Activated B cell treated with CpG ODN at 0.5 μM for 24 hours (primary cell): ENCODE measurements at places on chromosomes 2 and 18. TPM values are rescaled to one million over a fixed set of nuclear protein-coding genes. Genes with fewer than 3 reads are reported as not detected.

DNA sequence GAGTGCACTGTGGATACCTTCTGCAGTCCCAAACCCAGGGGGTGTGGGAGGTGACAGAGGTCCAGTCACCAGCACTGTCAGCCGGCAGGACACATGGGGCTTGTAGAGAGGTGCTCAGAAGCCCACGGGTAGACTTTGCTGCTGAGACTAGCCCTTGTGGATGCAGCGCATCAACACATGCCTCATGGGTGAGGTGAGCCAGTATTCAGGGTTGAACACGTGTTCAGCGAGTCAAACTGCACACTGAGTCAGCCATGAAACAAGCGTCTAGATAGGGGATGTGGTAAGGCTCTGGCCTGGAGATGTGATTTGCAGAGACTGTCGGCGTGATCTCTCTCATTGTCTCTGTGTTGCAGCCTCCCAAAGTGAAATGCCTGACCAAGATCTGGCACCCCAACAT lies 35.8 kb upstream of the SCLY start:
- no peak for DNase-seq

GRCh38 chr2:39991298-39991697 lies 212.2 kb upstream of the THUMPD2 start:
- DNase-seq = no peak

GRCh38 chr2:209476367-209477208 lies 52.7 kb downstream of the MAP2 start:
- DNase-seq = no peak

DNA sequence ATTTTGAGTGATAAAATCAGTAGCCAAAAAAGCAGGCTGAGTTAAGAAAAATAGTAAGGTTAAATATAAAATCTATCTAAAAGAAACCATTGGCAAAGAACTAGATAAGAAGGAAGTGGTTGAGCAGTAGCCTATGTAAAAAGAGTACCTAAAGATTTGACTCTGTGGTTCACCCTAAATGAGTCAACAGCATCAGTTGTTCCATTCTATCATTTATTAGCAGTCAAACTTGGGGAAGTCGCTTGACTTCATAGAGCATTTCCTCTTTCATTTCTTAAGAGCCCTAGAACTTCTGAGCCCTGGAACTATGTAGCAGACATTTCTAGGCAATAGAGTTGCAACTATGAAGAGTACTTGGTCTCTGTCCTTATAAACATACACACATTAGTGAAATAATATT lies 381.7 kb downstream of the NUP35 start:
- no peak for DNase-seq

DNA sequence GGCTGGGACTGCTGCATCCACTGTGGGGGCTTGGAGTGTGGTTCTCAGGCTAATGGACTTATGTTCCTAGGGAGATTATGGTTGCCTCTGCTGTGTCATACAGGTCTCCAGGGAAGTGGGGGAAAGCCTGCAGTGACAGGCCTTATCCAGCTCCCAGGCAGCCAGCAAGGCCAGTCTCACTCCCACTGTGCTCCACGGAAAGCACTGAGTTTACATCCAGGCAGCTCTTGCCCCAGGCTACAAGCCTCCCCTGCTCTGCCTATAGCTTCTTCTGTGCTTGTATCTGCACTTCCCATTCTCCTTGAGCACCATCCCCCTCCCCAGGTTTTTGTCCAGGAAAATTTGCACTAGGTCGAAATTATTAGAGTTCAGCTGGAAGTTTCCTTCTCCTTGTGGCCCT lies 231.9 kb downstream of the ZRANB3 start:
- no peak for DNase-seq

GRCh38 chr2:219469186-219469724 lies 29.4 kb upstream of the GMPPA start:
- no peak for DNase-seq

DNA sequence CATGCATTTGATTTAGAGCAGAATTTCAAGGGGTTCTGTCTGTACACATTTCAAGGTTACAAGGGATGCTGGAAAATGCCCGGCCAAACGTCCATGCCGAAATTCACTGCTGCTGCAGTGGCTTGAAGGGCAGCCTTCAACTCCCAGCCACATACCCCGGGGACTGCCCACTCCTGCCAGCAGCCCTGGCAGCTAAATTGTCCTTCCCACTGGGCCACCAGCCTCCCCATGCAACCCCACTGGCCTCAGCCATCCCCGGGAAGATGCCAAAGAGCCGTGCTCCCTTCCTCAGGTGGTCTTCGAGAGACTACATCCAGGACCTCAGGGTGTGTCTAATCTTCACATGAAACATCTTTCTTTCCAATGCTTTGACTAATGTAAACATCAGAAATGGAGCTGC lies 478.7 kb upstream of the MYT1L start:
- no peak for DNase-seq

KLHL41 gene
- 0.24 and 0.27 TPM in 2 replicates for total RNA-seq

DNA sequence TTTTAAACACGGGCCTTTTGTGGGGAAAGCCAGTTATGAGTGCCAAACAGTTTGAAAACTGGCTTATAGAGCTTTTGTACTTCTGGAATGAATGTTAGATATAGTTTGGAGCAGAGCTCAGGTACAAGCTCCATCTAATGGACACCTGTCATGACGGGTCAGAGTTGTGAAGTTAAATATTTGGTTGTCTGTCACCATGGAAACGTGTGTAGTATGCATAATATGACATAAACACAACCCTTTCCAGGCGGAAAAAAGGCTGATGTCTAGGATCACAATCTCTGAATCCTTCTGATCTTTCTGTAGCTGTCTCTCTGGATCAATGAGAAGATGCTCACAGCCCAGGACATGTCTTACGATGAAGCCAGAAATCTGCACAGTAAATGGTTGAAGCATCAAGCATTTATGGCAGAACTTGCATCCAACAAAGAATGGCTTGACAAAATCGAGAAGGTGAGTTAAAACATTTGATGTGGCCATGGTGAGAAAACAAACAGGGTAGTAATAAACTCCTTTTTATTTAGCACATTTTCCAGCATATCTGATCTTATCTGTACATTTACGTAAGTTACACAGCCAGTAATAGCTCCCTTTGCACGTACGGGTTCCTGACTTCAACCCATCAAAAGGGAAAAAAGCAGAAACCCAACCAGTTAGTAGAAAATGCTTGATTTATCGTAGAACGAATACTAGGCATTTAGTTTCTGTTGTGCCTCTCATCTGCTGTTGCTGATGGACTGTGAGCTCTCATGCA lies 80.6 kb upstream of the EML6 start:
- no peak for DNase-seq

- no peak for DNase-seq
Observed at GRCh38 chr18:69935319-69936190, 12.1 kb downstream of the CD226 start.

- DNase-seq = no peak
Observed at GRCh38 chr2:199581935-199582360, 124.2 kb upstream of the SATB2 start.

STPG4 gene
- total RNA-seq = 0.60 and 1.0 TPM in 2 replicates

DNA sequence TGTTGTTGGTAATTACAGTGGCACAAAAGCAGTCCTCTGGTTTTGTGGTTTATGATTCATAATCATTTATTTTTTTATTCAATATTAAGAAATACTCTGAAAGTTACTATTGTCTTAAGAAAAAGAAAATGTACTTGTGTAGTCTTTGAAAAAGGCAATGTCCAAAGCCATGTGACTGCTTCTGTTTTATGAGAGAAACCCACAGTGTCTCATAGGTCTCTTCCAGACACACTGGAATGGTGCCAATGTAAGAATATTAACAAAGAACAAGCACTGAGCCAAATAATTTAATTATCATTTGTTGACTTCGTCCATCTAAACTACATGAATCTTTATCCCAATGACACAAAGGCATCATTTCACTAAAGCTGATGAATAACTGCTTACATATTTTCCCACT lies 62.5 kb downstream of the RPRM start:
- no peak for DNase-seq

DNA sequence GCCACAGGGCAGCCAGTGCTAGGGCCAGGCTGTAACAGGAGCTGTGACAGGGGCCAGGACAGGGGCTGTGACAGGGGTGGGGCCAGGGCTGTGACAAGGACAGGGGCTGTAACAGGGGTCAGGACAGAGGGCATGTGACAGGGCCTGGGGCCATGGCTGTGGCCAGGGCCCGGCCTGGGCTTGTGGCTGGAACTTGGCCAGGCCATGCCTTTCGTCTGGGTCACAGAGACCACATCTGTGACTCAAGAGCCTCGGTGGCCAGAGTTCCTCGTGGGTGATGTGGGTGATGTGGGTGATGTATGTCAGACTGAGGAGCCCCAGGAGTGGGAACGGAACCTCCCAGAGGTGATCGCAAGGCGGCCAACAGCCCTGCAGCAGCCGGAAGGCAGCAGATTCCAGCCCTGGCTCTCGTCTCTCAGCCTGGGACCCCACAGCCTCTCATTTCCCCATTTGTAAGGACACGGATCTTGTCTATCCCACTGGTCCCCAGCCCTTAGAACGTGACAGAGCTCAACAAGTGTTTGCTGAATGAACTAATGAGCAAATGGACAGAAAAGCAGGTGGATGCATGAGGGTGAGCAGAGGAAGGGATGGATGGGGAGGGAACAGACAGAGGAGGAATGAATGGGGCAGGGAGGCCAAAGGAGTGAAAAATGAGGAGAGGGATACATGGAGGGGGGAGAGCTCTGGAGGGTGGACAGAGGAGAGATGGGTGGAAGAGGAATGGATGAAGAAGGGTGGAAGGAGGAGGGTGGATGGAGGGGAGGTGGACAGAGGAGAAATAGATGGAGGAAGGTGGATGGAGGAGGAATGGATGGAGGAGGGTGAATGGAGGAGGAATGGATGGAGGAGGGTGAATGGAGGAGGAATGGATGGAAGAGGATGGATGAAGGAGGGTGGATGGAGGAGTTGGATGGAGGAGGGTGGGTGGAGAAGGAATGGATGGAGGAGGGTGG lies 17.3 kb downstream of the ESPNL start:
- DNase-seq = no peak

GRCh38 chr2:67650291-67651133 lies 253.4 kb downstream of the ETAA1 start:
- DNase-seq = no peak

FOSL2 gene
- total RNA-seq = 2.7 and 3.8 TPM in 2 replicates

DNA sequence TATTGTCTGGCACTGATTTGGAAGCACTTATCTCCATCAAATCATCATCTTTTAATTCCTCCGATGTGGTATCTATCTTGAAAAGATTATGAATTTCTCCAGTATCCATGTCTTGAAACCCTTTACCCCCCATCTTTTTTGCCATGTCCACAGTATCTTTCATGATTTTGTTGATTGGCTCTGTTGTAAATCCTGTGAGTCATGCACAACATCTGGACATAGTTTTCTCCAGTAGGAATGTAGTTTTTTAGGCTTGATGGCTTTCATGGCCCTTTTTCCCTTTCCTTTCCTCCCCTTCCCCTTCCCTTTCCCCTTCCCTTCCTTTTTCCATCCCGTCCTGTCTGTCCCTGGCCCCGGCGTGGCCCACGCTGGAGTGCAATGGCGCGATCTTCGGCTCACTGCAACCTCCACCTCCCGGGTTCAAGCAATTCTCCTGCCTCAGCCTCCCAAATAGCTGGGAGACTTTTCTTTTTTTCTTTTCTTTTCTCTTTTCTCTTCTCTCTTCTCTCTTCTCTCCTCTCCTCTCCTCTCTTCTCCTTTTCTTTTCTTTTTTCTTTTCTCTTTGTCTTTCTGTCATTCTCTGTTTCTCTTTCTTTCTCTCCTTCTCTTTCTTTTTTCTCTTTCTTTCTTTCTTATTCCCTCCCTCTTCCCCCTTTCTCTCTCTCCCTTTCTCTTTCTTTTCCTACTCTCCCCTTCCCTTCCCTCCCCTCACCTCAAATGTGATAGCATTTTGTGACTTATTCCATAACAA lies 18.4 kb upstream of the ZNF638 start:
- no peak for DNase-seq

- DNase-seq = no peak
Observed at GRCh38 chr2:120508567-120509041, 162.7 kb downstream of the INHBB start.

GRCh38 chr2:217256251-217256650 lies 396.4 kb upstream of the TNP1 start:
- DNase-seq = no peak

- DNase-seq = no peak
Observed at GRCh38 chr2:138779406-138779780, 797 bp downstream of the NXPH2 start.

IL1B gene
- total RNA-seq = 0.53 and 0.71 TPM in 2 replicates

TRIM54 gene
- not detected in 2 replicates for total RNA-seq

DNA sequence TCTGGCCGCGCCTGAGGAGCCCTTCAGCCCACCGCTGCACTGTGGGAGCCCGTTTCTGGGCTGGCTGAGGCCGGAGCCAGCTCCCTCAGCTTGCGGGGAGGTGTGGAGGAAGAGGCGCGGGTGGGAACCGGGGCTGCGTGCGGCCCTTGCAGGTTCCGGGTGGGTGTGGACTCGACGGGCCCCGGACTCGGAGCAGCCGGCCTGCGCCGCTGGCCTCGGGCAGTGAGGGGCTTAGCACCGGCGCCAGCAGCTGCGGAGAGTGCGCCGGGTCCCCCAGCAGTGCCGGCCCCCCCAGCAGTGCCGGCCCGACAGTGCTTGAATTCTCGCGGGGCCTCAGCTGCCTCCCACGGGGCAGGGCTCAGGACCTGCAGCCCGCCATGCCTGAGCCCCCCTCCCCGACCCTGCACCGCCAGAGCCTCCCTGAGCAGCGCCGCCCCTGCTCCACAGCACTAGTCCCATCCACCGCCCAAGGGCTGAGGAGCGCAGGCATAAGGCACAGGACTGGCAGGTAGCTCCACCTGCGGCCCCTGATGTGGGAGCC lies 534.2 kb downstream of the ZNF804A start:
- DNase-seq = no peak

DNA sequence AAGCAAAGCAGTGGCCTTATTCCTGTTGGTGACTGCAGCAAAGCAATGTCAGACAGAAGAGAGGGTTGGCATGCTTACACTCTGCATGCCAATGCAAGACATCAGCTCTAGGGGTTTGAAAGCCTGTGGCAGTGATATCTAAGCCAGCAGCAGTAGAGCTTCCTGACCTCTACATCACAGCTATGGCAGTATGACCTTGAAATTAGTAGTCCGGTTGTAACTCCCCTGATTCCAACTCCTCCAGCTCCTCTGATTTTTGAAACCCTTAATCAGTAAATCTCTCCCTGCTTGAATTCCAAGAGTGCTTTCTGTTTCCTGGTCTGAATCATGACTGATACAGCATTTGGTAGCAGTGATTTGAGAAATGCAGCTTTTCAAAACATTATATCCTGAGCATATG lies 60.0 kb upstream of the LRP1B start:
- DNase-seq = no peak

AFF3 gene
- 228 and 271 TPM in 2 replicates for total RNA-seq

DNA sequence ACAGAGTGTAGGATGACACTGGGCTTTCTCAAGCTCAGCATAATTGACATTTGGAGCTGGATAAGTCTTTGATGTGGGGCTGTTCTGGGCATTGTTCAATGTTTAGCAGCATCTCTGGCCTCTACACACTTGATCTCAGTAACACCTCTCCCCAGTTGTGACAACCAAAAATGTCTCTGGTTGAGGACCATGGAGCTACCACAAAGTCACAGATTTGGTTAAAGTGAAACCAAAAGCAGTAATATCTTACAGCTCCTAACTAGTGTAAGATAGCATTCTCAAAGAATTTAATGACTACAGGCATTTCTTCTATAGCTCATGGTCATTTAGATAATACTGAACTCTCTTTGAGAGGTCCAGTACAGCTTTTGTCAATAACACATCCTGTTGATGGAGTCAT lies 23.4 kb upstream of the PAX3 start:
- no peak for DNase-seq
